ENCODE measurements at places on chromosomes 3 and 15.

- no peak for DNase-seq
These were observed 339.2 kb downstream of the CHL1 start for GRCh38 chr3:535566-536416.

DNA sequence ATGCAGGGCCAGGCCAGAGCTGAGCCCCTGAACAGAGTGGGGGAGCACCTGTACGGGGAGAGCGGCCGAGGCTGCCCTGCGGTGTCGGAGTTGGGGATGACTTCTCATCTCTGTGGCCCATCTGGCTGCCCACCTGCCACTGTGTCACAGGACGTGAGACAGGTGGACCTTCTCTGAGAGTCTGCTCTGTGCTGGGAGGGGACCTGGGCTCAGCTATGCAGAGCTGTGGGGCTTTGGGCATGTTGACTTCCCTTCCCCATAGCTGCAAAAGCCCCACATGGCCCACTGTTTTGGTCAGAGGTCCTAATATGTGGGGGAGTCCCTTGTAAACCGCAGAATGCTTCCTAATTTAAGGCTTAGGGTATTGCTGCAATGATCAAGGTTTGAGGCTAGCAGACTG is 68.0 kb upstream of the TRPM1 start:
- no peak for DNase-seq

DNA sequence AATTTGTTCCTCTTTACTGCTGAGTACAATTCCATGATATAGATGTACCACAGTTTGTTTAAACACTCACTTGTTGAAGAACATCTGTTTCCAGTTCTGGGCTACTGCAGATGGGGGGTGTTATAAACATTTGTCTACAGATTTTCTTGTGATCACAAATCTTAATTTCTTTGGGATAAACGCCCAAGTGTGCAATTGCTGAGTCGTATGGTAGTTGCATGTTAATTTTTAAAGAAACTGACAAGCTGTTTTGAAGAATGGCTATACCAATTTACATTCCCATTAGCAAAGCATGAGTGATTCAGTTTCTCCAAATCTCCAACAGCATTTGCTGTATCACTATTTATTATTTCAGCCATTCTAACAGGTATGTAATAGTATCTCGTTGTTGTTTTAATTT is 242.0 kb upstream of the MRPL3 start:
- DNase-seq, result no peak

DNA sequence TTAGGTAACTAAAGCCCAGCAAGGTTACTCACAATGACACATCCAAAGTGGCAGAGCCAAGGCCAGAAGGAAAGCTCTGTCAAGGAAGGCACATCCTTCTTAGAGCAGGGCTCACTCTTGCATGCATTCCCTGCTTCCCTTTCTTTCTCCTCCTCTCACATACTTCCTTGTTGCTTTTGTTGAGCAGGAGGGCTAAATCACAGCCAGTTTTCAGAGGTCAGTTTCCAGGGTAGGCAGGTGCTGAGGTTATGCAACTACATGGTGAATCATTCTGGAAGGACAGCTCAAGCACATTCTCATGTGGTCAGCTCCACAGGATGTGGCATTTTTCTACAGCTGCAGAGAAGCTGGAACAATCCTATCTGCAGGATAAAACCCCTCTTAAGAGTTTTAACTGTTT is 275.6 kb downstream of the ZNF621 start:
- no peak for DNase-seq

DNA sequence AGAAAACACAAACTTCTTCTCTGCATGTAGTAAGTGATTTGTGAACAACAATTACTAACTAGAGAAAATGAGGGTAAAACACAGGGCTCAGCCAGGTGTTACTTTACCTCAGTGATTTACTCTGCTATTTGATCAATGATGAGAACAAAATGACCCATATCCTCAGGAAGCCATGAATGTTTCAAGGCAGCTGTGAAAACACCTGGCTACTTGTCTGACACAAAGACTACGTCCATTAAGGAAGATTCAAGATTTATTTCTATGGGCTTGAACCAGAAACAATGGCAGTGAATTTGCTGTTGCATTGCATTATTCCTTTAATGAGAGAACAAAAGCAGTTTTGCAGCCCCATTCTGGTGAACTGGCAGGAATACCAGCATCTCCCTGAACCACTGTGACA is 374.6 kb upstream of the ARL6 start:
- DNase-seq, result no peak

DNA sequence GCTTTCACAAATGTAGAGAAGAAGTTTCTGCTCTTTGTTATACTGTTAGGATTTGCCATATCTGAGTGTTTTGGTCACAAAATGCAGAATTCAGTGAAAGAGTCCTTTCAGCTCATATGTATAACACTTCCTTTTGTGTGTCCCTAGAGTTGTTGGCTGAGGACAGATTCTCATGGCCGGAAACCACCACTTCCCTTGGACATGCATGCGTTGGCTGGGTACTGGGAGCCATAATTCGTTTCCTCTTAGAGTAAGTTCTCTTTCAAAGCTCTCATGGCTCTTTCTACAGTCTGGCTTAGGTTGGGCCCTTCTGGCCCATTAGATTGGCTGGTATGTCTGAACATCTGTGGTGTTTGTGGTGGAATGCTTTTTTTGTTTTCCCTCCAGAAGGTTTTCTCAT is 298.5 kb downstream of the DIPK2A start:
- DNase-seq, result no peak

- no peak for DNase-seq
These were observed 43.0 kb downstream of the SPSB4 start for GRCh38 chr3:141093971-141094684.

- DNase-seq, result no peak
These were observed 605.0 kb upstream of the CBLB start for GRCh38 chr3:106473576-106474475.

DNA sequence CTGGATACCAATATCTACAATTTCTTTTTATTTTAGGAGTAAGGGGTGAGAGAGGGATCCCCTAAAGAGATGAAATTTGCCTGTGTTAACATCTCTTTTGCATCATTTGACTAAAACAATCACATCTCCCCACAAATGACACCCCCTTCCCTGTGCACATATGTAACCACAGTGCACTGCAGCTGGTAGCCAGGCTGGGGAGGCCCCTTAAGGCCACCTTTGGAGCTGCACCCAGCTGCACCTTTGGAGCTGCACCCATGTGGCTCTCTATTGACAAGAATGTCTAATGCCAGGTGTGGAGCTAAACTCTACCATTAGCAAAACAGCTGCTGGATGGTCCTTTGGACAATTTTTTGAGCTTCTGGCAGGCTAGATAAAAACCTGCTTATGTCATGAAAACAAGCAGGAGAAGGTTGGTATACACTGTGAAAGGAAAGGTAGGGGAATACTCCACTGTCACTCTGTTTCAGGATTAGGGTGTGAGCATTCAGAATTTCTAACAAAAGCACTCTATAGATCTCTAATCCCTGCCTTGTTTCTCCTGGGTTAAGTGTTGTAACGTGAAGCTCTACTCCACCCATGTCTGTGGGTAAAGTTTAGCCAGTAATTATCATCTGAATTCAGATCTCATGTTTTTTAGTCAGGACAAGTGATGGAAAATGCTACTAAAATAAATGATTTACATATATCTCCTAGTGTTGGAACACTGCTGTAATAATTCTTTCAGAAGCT is 52.1 kb downstream of the TFG start:
- no peak for DNase-seq

DNA sequence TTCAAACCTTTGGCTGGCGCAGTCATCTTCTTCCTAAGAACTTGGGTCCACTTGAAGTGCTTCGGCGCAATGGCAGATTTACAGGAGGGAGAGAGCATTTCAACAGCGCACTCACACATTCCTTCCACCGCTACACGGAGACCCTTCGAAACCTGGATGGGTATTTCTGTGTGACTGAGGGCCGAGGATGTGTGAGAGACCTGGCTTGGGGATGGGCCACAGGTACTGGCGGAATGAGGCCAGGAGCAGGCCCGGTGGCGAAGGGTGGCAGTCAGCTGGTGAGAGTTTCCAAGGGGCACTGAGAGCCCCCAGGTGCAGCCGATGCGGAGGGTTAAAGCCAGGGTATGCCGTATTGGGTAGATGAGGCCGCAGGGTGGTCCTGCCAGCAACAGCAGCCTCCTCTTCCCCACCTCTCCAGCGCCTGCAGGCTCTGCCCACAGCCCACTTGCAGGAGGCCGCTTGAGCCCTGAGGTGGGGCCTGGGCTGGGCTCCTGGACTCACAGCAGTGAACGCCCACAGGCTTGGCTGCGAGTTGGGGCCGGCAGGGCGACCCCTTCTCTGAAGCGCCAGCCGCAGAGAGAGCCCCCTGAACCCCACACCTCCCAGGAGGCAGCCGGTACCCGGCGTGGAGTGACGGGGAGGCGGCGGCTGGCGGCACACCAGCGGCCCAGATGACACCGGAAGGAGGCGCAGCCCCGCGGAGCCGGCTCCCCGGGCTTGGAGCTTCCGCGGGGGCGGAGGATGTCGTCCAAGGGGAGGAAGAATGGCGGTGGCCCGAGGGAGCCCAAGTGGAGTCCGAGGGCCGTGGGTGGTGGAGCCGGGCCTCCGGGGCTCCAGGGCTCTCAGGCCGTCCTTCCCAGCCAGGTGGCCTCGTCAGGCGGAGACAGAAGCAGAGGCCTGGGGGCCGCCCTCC is 166.5 kb downstream of the NSMCE3 start:
- no peak for DNase-seq

DNA sequence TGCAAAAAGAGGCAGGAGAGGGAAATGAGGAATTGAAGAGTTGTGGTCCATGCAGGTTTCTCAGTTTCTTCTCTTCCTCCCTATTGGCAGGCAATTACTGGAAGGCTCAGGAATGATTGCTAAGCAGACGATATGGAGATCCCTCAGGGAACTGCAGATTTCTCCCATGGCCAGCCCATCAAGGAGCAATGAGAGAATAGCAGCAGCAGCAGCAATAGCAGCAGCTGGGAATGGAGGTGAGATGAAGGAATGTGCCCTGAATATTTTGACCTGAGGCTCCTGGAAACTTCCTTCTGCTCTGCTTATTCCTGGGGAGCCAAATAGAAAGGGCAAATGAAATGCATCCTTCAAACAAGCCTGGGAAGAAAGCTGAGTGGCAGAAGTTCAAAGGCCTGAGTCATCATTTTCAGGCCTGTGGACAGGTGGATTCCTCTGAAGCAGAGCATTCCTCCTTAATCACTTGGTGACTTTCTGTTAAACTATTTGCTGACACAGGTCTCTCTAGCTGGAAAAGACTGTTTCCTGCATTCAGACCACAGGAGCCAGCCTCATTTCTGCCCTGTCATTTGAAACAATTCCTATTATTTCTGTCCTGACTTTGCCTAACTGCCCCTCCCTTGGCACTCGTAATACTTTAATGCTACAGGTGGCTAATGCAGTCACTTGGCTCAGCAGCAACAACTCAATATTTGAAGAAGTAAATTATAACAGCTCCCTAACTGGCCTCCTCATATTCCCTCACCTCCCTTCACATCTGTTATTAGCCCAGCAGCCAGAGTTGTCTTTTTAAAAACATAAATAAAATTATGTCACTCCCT is 146.9 kb upstream of the GADL1 start:
- no peak for DNase-seq

Measured in stimulated activated CD8-positive, alpha-beta memory T cell treated with anti-CD3 and anti-CD28 coated beads, Interleukin-15, amount 100 ng/mL, for 24 hours (primary cell).